ENCODE measurements at places on chromosomes 6 and 20.

GRCh38 chr6:38876475-38876874 is 161.4 kb downstream of the DNAH8 start:
- no peak overlapping the region for H3K4me3 ChIP-seq
- H3K27ac ChIP-seq, result peak overlapping the region; percentile 14
- no peaks in the 10 kb centered on the region for H3K4me1 ChIP-seq
- DNase-seq, result no peak
- no peaks in the 10 kb centered on the region for H3K36me3 ChIP-seq

DNA sequence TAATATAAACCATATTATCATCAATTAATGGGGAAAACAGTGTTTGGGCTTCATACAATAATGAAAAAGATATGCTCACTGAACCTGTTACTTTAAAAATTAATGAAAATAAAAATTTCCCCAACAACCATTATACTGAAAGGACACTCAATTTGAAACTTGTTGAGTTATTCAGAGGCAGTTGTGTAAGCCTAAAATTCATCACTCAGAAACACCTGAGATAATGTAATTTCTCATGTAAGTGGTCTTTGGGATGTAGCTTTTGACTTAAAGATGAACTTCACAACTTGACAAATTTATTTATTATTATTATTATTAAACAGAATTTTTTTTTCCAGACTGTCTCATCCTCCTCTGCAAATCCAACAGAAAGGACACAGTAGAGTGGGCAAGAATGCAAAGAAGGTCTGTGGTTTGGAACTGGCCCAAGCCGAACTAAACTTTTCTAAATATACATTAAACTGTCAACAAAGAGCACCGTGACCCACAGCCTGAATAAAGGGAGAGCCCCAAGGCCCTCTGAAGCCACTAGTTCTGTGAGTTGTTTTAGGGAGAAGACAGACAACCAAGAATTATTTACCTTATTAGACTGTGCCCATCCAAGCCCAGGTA is 32.2 kb upstream of the HEY2 start:
- no peaks in the 10 kb centered on the region for H3K36me3 ChIP-seq
- H3K27me3 ChIP-seq, result no peaks in the 10 kb centered on the region
- no peak overlapping the region for H3K27ac ChIP-seq
- H3K4me1 ChIP-seq, result no peaks in the 10 kb centered on the region
- no peak for DNase-seq

GRCh38 chr6:1910621-1911407 is 301.1 kb downstream of the FOXC1 start:
- H3K27ac ChIP-seq, result no peak overlapping the region
- no peaks in the 10 kb centered on the region for H3K4me1 ChIP-seq
- peaks cover 10% of the 10 kb centered on the region for H3K36me3 ChIP-seq
- no peaks in the 10 kb centered on the region for H3K27me3 ChIP-seq
- no peak for DNase-seq

- no peak overlapping the region for H3K27ac ChIP-seq
- H3K4me1 ChIP-seq, result no peaks in the 10 kb centered on the region
- H3K27me3 ChIP-seq, result no peaks in the 10 kb centered on the region
- H3K36me3 ChIP-seq, result no peaks in the 10 kb centered on the region
- no peak overlapping the region for H3K4me3 ChIP-seq
Observed at GRCh38 chr6:80540700-80541099, 434.2 kb downstream of the BCKDHB start.

DNA sequence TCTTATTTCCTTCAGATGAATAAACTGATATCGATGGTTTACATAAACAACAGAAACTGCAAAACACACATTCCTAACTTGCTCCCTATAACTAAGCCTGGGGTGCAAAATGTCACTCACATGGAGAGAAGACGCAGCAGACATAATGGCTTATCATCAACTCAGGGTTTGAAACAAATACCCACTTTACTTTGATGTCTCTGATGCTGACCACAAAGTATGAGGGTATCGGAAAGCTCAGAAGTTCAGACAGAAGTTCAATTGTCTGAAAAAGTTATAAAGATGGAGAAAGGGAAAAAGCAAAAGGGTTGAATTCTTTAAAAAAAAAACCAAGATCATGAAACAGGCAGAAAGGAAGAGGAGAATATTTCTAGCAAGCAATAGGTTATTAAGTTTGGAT is 102.7 kb downstream of the FOXC1 start:
- H3K4me1 ChIP-seq, result no peaks in the 10 kb centered on the region
- H3K27me3 ChIP-seq, result no peaks in the 10 kb centered on the region
- no peaks in the 10 kb centered on the region for H3K36me3 ChIP-seq
- no peak overlapping the region for H3K27ac ChIP-seq
- no peak for DNase-seq

GRCh38 chr20:48686238-48687116 is 141.3 kb downstream of the PREX1 start:
- no peaks in the 10 kb centered on the region for H3K4me1 ChIP-seq
- peak overlapping the region; percentile 38 for H3K27ac ChIP-seq
- H3K4me3 ChIP-seq, result no peak overlapping the region
- DNase-seq, result no peak
- no peaks in the 10 kb centered on the region for H3K27me3 ChIP-seq

- no peak overlapping the region for H3K4me3 ChIP-seq
- H3K27me3 ChIP-seq, result no peaks in the 10 kb centered on the region
- no peaks in the 10 kb centered on the region for H3K4me1 ChIP-seq
- DNase-seq, result peak; percentile 44
- no peaks in the 10 kb centered on the region for H3K36me3 ChIP-seq
Observed at GRCh38 chr20:63319164-63320040, 26.4 kb downstream of the COL20A1 start.

DNA sequence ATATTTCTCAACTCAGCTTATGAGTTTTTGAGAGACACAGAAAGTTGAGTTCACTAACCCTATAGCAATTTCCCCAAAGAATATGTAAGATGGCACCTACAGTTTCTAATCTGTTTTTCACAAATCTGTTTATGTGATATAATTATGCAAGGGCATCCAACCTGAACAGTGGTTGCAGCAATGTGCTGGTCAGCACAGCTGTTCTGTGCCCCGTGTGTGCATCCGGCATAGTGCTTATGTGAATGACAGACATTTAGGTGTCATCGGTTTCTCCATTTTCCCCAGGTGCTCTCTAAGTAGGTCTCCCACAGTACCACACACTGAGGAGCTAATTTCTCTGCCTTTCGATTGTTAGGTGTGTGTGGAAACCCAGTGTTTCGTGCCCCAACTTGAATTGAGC is 7.7 kb upstream of the BACH2 start:
- H3K4me1 ChIP-seq, result no peaks in the 10 kb centered on the region
- H3K27me3 ChIP-seq, result no peaks in the 10 kb centered on the region
- no peaks in the 10 kb centered on the region for H3K36me3 ChIP-seq
- H3K27ac ChIP-seq, result no peak overlapping the region
- peak; percentile 77 for DNase-seq

DNA sequence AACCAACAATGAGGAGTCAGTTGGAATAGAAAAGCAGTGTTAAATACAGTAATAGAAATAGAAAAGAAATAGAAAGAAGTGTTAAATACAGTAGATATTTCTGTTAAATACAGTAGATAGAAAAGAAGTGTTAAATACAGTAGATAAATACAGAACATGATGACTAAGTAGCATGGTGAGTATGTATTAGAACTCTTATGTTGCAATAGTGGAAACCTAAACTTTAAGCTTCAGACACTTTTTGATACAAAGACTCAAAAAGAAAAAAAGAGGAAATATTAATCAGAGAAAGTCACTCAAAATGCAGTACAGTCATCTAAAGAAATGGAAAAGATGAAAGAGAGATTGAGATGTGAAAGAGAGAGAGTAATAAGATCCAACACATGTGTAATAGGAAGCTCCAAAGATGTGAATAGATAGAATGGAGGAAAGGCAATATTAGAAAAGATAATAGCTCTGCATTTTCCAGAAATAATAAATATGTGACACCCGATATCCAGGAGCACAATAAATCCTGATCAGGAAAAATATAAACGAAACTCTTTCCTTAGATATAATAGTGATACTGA is 131.5 kb upstream of the KCNK16 start:
- H3K4me1 ChIP-seq, result no peaks in the 10 kb centered on the region
- no peak overlapping the region for H3K4me3 ChIP-seq
- no peak for DNase-seq
- no peak overlapping the region for H3K27ac ChIP-seq
- H3K27me3 ChIP-seq, result no peaks in the 10 kb centered on the region

- DNase-seq, result no peak
- H3K27ac ChIP-seq, result no peak overlapping the region
- no peaks in the 10 kb centered on the region for H3K27me3 ChIP-seq
- H3K4me1 ChIP-seq, result no peaks in the 10 kb centered on the region
- H3K36me3 ChIP-seq, result no peaks in the 10 kb centered on the region
- no peak overlapping the region for H3K4me3 ChIP-seq
Observed at GRCh38 chr20:54345301-54345724, 130.1 kb upstream of the DOK5 start.

- no peaks in the 10 kb centered on the region for H3K4me1 ChIP-seq
- no peak overlapping the region for H3K27ac ChIP-seq
- no peaks in the 10 kb centered on the region for H3K27me3 ChIP-seq
- no peak overlapping the region for H3K4me3 ChIP-seq
Observed at GRCh38 chr6:14290041-14290771, 172.6 kb downstream of the CD83 start.

- no peaks in the 10 kb centered on the region for H3K36me3 ChIP-seq
- H3K27me3 ChIP-seq, result no peaks in the 10 kb centered on the region
- no peak for DNase-seq
- H3K4me1 ChIP-seq, result no peaks in the 10 kb centered on the region
- no peak overlapping the region for H3K27ac ChIP-seq
- H3K4me3 ChIP-seq, result no peak overlapping the region
Observed at GRCh38 chr20:21968486-21968885, 263.0 kb downstream of the PAX1 start.

- no peak overlapping the region for H3K4me3 ChIP-seq
- H3K27me3 ChIP-seq, result no peaks in the 10 kb centered on the region
- H3K27ac ChIP-seq, result no peak overlapping the region
Observed at GRCh38 chr6:157184202-157185015, 138.9 kb downstream of the TMEM242 start.

DNA sequence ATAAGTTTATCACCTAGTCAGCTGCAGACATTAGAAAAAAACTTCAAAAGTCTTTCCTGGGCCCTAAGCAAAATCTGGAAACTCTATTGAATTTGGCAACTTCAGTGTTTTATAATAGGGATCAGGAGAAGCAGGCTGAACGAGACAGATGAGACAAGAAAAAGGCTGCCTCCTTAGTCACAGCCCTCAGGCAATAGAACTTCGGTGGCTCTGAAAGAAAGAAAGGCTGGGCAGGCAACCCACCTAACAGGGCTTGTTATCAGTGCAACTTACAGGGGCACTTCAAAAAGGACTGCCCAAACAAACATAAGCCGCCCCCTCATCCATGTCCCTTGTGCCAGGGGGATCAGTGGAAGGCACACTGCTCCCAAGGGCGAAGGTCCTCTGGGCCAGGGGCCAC is 657.9 kb upstream of the HS3ST5 start:
- no peak overlapping the region for H3K4me3 ChIP-seq
- DNase-seq, result no peak
- H3K27me3 ChIP-seq, result no peaks in the 10 kb centered on the region
- no peak overlapping the region for H3K27ac ChIP-seq

- no peak overlapping the region for H3K4me3 ChIP-seq
- peaks cover 26% of the 10 kb centered on the region for H3K4me1 ChIP-seq
- H3K36me3 ChIP-seq, result no peaks in the 10 kb centered on the region
- H3K27ac ChIP-seq, result peak overlapping the region; percentile 99
- no peak for DNase-seq
- H3K27me3 ChIP-seq, result no peaks in the 10 kb centered on the region
Observed at GRCh38 chr6:166959911-166960608, 3.7 kb upstream of the RNASET2 start.

GRCh38 chr20:10419550-10420133 is 14.4 kb downstream of the MKKS start:
- H3K4me1 ChIP-seq, result no peaks in the 10 kb centered on the region
- H3K36me3 ChIP-seq, result no peaks in the 10 kb centered on the region
- H3K27ac ChIP-seq, result no peak overlapping the region
- no peaks in the 10 kb centered on the region for H3K27me3 ChIP-seq

DNA sequence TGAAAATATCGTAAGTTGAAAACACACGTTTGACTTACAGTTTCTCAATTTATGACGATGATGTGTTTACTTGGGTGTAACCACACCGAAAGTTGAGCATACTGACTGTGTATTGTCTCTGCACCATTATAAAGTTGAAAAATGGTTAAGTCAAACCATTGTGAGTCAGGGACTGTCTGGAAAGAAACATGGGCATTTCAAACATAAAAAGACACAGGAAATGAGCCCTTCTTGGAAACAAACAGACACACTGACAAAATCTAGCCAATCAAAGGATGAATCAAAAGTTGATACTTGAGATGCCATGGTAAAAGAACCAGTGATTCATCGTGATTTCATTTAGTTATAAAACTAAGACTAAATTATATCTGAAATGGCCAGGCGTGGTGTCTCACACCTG is 5.3 kb downstream of the POPDC3 start:
- DNase-seq, result no peak
- H3K27ac ChIP-seq, result no peak overlapping the region
- H3K4me3 ChIP-seq, result no peak overlapping the region
- no peaks in the 10 kb centered on the region for H3K36me3 ChIP-seq
- H3K27me3 ChIP-seq, result peaks cover 4% of the 10 kb centered on the region

- no peak for DNase-seq
- no peak overlapping the region for H3K27ac ChIP-seq
- H3K27me3 ChIP-seq, result no peaks in the 10 kb centered on the region
- H3K4me1 ChIP-seq, result no peaks in the 10 kb centered on the region
- no peaks in the 10 kb centered on the region for H3K36me3 ChIP-seq
- no peak overlapping the region for H3K4me3 ChIP-seq
Observed at GRCh38 chr6:149075616-149076354, 241.7 kb upstream of the TAB2 start.

DNA sequence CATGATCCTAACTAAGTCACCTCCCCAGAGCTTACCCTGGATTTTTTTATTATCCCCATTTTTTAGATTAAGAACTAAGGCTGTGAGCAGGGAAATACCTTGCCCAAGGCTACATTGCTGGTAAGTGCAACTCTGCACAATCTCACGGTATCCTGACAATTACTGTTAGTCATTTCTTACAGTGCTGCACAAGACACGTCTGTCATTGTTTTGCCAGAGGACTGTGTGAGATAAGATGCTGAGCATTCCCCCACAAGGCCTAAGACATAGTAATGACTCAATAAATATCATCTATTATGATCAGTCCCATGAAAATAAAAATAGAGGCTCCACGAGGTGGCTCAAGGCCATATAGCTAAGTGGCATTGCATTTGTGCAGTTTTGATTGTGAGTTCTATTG is 21.0 kb downstream of the PFDN4 start:
- no peak overlapping the region for H3K27ac ChIP-seq
- no peak overlapping the region for H3K4me3 ChIP-seq
- no peak for DNase-seq

GRCh38 chr20:36591281-36591680 is 14.3 kb upstream of the RAB5IF start:
- no peaks in the 10 kb centered on the region for H3K27me3 ChIP-seq
- no peak overlapping the region for H3K4me3 ChIP-seq
- DNase-seq, result no peak
- no peak overlapping the region for H3K27ac ChIP-seq
- no peaks in the 10 kb centered on the region for H3K36me3 ChIP-seq
- H3K4me1 ChIP-seq, result peaks cover 2% of the 10 kb centered on the region

Data from Peyer's patch (tissue), 4 donors.